ENCODE measurements at places on chromosomes 4 and X.
A peak's percentile ranks its signal among the peaks of the same experiment; 100 is the strongest.

- DNase-seq = no peak
Measured at GRCh38 chrX:121106484-121107235, 59.2 kb downstream of the GLUD2 start.

- DNase-seq = peak; percentile 21
Measured at GRCh38 chr4:113659127-113659526, 102.4 kb downstream of the CAMK2D start.

- peak; percentile 54 for DNase-seq
Measured at GRCh38 chr4:26719954-26720552, 136.2 kb downstream of the TBC1D19 start.

- no peak for DNase-seq
Measured at GRCh38 chr4:27129871-27130366, 269.3 kb downstream of the STIM2 start.

- DNase-seq = no peak
Measured at GRCh38 chr4:37138789-37139188, 105.8 kb upstream of the NWD2 start.

GRCh38 chr4:24930151-24930550 lies 17.3 kb upstream of the CCDC149 start:
- DNase-seq = no peak

DNA sequence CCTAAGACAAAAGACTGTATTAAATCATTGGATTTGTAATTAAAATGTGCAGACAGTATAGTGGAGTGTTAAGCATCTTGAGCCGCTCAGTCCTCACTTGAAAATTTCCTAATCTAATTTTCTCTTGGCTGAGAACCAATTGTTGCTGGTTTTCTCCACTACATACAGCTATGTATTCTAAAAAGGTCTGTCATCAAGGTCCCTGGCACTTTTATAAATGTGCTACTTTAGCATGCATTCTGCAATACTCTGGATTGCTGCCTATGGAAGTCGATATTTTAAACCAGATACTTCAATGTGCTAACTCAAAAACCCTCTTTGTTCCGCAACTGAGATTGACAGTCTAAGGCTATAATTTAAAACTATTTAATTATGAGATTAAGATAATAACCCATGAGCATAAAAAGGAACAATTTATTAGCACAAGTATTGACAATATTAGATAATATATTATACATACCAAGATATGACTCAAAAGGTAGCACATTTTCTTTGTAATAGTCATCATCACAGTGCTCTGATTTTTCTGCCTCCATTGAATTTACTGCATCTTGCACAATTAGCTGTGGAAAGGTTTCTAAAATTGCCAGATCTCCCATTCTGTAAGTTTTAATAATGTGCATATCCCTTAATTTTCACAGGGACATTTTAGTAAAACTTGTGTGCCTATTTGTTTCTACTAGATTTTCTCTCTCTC lies 815.1 kb downstream of the ADGRL3 start:
- DNase-seq = no peak

DNA sequence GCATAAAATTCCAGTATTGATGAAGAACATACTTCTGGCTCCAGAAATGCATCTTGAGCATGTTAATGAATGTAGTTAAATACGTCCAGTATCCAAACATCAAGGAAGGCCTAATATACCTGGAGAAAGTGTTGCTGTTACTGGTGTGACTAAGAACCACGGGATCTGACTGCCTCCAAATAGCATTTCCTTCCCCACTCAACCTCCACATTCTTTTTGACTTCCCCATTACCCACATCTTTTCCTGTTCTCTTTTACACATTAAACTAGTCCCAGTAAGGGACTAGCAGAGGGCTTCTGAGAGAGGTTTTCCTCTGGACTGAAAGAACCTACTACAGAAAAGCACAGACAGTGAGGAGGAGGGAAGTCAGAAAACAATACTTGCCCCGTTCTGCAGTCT lies 482.8 kb upstream of the HTR2C start:
- DNase-seq = peak; percentile 9

DNA sequence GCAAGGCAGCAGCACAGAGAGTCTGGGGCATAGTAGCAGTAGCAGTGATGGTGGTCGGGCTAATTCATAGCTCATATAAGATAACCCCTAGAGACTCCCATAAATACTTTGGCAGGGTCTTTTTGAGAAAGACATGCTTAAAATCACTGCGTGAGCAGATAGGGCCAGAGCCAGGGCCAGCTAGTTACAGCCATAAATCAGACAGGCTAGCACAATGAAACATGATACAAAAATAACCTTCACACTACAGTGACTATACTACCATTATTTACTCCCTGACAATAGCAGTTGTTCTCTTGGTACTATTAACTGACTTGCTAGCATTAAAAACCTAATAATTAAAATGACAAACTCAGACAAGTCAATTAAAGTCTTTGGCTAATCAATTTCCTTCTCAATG lies 295.9 kb downstream of the SMARCA1 start:
- no peak for DNase-seq

- DNase-seq = peak; percentile 54
Measured at GRCh38 chr4:87030755-87031441, 96.1 kb downstream of the AFF1 start.

DNA sequence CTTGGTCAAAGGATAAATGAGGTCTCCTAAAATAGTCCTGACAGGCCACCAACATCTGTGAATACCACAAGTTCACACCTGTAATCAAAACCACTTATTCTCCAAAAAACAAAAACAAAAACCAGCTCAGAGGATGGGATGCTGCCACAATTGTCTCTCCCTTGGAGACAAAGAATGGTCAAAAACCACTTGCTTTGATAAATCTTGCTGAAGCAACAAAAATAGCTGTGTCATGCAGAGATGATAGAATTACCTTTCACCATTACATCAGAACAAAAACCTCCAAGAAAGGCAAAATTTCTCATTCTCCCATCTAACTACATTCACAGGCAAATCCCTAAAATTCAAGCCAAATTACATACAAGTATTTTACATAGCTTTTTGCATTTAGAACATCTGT lies 180.4 kb downstream of the MAML3 start:
- peak; percentile 37 for DNase-seq

- DNase-seq = no peak
Measured at GRCh38 chrX:122500556-122500955, 683.5 kb upstream of the GRIA3 start.

DNA sequence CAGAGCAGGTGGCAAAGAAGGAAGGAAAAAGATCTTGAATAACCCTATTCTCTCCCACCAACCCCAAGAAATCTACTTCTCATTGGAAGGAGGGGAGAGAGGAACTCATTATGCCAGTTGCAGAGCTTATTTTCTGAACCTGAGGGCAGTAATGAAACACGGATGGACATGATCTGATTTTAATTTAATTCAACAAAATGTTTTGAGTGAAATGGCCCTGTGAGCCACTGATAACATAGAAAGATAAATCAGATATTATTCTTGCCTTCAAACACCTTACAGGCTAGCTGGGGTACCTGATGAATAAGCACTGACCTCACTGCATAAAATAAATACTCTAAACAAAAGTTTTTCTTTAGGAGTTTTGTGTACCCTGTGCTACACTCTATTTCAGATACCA lies 30.3 kb downstream of the DAPP1 start:
- no peak for DNase-seq

DNA sequence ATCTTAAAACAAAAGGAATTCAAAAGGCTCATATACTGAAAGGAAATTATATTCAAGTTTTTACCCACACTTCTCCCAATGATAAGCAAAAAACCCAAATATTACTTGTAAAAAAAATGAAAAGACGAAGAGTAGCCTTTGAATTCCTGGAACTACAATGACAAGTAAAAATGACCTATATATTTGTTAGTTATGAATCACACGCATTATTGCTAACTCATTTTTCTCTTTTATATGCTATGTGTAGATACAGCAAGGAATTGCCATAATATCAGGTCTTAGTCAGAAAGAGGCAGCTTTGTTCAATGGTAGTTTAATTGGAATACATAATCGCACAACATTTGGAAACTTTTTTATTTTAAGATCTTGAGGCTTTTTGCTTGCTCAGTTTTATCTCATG lies 22.7 kb upstream of the ASB5 start:
- no peak for DNase-seq

DNA sequence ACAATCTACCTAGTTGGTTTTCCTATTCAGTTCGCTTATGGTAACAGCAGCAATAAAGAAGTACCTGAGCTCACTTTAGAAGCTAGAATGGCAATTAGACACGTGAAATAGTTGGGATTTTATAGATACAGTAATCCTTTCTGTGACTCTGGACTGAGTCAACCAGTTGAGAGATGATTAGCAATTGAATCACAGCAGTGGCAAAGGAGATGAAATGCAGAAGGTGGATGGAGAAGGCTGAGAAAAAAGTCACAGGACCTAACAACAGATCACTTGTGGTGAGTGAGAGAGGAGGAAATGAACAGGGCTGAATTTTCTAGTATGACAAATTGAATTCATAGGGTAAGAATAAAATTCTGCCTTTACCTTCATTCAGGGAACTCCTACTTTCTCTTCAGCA lies 197.1 kb upstream of the MAGEB18 start:
- no peak for DNase-seq

GRCh38 chr4:4379540-4380087 lies 7.3 kb upstream of the NSG1 start:
- DNase-seq = no peak

DNA sequence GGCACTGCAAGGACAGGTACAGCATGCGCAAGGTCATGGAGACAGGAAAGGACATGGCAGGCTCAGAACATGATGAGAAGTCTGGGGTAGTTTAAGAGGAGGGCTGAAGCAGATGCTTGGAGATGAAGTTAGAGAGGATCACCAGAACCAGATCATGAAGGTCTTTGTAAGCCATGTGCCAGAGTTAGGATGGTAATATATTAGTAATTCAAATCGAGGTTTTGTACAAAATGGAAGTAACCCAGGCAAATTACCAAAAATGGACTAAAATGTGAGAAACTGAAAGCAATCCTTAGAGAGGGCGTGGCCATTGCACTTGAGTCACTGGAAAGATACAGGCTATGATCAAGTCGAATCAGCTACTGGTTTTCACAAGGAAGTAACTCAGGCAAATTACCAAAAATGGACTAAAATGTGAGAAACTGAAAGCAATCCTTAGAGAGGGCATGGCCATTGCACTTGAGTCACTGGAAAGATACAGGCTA lies 13.5 kb downstream of the RXFP1 start:
- DNase-seq = peak; percentile 49

DNA sequence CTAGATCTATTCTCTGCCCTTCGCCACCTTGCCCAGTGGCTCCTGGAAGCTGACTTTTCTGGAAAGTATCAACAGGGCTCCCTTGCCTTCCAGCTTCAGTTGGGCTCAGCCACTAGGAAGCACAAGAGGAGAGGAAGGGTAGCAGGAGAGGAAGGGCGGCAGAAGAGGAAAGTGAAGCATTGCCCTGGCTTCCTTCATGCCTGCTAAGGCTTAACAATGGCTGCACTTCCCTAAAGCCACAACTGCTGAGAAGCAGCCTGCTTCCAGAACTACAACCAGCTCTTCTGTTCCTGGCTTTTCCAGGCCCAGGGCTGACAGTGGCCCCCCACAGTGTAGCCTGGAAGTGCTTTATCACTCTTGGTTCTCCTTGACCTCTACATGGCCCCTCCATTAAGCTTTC lies 29.1 kb upstream of the PGM2 start:
- DNase-seq = no peak

DNA sequence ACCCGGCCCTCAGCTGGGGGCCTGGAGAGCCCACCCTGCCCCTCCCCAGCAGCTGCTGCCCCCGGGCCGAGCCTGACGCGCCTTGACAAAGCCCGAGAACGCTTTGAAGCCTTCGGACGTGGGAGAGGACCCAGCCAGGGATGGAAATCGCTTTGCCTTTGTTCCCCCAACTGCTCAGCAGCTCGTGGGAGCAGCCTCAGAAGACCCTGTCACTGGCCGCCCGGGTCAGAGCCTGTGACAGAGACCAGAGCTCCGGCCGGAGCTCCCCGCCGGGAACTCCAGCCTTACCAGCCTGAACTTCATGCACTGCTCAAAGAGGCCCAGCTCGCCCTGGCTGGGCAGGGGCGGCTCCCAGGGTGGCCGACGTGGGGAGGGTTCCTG lies 2.6 kb upstream of the SLC6A8 start:
- no peak for DNase-seq

GRCh38 chrX:15340867-15341266 lies 5.5 kb upstream of the PIGA start:
- DNase-seq = no peak

GRCh38 chr4:134762053-134762452 lies 560.5 kb upstream of the PABPC4L start:
- no peak for DNase-seq

GRCh38 chr4:20487852-20488251 lies 212.4 kb upstream of the PACRGL start:
- DNase-seq = no peak

DNA sequence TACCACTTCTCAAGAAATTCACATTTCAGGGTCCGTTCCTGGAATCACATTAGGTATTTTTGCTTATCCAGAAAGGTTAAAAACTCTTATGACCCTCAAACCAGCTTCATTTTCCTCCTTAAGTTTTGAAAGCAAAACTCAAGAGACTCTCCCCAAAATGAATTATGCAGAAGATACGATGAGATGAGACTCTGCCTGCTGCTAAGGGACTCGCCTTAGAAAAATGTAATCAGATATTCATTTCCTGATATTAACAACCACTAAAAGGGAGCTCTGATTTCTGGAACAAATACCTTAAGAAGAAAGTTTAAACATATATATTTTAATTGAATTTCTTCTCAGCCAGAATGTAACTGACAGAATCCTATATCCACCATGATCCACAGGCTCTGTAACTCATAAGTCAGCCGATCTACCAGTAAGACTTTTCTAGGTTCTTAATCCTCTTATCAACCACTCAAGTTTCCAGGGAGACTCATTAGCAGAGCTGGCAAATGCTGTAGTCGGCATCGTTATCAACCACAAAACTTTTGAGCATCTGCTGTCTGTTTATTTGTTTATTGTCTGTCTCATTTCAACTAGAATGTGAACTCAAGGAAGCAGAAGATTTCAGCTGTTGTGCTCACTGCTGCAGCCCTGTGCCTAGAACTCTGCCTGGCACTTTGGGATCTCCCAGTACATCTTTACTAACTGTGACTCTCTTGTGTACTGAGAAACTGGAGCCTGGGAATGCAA lies 112.5 kb downstream of the LDB2 start:
- DNase-seq = no peak

- DNase-seq = no peak
Measured at GRCh38 chrX:43003204-43003565, 225.2 kb upstream of the PPP1R2C start.

DNA sequence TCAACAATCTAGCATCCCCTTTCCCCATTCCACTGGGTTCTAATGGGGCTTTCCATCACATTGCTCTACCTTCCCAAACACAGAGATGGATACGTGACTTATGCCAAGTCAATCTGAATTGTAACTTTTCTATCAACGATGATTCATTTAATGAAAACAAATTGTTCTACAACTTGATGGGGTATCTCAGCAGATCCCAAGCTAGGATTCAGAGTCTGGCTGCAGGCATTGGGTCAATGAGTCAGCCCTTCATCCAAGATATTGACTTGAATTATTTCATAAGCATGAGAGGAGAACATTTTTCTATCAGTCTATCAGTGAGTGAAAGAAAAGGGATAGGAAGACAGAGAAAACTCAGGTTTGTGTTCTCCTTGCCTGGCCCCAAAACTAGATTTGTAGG lies 15.0 kb upstream of the HPGDS start:
- no peak for DNase-seq

- no peak for DNase-seq
Measured at GRCh38 chr4:61428950-61429349, 228.8 kb downstream of the ADGRL3 start.

GRCh38 chr4:89497517-89498308 lies 190.1 kb upstream of the GPRIN3 start:
- DNase-seq = no peak

- no peak for DNase-seq
Measured at GRCh38 chrX:137044893-137045292, 11.1 kb upstream of the GPR101 start.

- DNase-seq = no peak
Measured at GRCh38 chrX:149829751-149830191, 48.0 kb downstream of the MAGEA9 start.

Data from hematopoietic multipotent progenitor cell treated with erythropoietin and hydrocortisone succinate and interleukin-3 and kit ligand, for 4 days (in vitro differentiated cells).